ENCODE measurements at places on chromosomes 7 and 10.

- DNase-seq, result no peak
Measured at GRCh38 chr7:123725586-123726171, 23.1 kb downstream of the WASL start.

- DNase-seq, result peak; percentile 95
Measured at GRCh38 chr10:3526727-3527501, 258.1 kb downstream of the KLF6 start.

DNA sequence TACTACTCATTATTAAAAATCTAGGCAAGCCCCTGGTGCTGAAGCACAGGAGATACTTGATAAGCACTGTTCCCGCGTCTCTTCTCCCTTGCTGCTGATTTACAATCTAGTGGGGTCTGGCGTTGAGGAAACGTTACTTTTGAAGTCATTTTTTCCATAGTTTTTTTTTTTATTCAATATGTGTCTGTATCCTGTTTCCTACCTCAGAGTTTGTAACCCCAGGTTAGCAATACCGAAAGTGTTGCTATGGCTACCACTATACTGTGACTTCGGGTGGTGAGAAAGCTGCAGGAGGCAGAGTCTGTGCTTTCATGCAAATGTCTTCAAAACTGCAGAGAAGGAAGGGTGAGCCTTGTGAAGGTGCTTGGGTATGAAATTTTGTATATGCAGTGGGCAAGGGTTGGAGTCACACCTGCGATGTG lies 458.8 kb upstream of the GHITM start:
- no peak for DNase-seq

GRCh38 chr10:4868357-4868657 lies 42.3 kb downstream of the AKR1E2 start:
- no peak for DNase-seq

DNA sequence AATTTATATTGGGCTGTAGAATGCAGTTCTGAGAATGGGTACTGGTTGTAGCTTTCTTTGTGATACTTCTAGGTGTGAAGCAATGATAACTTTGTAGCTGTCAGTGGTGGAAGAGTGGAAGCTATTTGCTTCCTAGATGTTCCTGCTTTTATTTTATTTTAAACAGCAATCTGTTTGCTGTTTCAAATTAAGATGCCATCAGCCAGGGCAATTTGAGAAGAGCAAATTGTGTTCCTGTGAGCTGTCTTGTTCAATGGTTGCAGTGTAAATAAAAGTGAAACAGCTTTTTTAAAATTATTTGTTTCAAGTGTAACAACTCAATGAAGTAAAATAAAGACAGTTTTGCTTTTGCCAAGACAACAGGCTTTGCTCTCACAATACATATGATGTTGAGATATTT lies 150.8 kb upstream of the TMEM229A start:
- DNase-seq, result no peak

GRCh38 chr7:116500078-116500853 lies 728 bp downstream of the CAV2 start:
- peak; percentile 45 for DNase-seq

DNA sequence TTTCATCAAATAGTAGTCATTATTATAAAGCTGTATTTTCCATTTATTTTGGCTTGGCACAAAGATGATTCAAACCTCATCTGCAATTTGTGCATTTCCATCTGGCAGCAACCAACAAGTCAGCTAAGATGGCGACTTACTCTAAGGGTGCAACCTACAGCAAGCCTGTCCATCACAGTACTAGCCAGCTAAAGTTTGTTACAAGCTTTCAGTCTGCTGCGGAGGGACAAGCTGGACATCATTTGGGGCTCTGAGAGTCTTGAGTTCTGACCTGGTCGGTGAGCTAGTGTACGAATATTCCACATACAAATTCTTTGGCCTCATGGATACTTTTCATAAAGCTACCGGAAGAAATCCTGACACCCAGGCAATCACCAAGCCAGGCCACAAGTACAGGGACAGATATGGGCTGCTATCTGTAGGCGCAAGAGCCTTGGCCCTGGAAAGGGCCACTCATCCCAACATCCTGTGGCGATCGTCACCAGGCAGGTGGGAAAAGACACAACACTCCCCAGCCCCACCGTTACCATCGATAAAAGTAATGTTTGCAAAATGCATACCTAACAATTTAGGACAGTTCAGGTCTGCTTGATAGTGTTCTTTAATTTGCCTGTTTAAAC lies 307.6 kb downstream of the SKIDA1 start:
- DNase-seq, result no peak

DNA sequence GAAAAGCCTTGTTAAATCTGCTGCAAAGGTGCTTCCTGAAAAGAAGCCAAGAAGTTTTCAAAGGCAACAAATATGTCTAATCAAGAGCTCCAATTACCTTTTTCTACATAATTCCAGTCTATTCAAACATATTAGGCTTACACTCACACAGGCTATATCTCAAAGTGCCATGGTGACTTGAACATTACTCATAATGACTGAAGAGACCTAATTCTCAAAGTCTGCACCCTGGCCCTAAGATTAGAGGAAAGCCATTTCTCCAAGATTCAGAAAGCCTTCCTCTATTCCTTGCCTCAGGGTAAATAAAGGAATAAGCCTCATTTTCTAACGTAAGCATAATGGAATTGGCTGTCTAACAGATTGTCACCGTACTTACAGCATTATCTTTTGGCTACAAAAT lies 78.3 kb upstream of the THSD7A start:
- no peak for DNase-seq

- peak; percentile 63 for DNase-seq
Measured at GRCh38 chr7:116786791-116787443, 75.5 kb upstream of the CAPZA2 start.

DNA sequence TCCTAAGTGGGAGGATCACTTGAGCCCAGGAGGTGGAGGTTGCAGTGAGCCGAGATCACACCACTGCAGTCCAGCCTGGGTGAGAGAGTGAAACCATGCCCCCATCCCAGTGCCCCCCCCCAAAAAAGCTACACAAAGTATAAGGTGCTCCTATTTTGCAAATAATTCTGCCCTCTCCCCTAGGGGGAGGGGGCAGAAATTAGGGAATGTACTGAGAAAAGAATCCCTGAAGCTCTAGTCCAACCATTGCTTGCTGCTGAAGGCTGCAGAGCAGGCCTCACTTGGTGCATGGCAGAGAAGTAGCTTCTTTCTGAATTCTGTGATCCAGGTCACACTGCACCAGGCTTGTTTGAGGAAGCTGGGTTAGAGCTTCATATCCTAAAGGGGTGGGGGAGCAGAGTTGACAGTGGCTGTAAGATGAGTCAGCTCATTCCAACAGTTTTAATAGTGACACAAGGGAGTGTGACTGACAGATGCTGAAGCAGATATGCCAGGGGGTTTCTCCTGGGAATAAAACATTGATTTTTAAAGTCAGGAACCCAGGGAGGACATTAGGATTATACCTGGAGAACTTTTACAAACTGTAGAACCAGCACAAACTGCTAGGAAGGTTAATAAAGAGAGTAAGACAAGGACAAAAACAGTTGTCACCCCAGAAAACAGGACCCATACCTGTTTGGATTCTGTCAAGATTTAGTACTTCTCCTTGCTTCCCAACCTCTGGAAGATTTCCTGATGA lies 32.8 kb upstream of the STRIP2 start:
- no peak for DNase-seq

GRCh38 chr10:12689893-12690292 lies 311.6 kb downstream of the CCDC3 start:
- no peak for DNase-seq

DNA sequence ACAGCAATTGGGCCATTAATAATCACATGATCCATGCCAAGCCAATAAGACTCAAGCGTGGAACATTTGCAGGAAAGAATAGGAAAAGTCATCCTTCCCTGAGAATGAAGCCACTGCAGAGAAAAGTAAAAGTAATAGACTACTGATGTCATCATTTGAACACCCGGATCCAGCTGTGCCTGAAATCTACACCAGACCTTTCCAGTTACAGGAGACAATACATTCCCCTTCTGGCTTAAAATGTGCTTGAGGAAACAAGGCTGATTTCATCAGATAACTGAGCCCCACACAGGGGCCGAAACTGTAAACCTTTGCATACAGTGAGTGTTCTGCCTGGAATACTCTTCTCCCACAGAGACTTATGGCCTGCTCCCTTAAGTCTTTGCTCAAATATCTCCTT lies 232.8 kb downstream of the KCNMA1 start:
- peak; percentile 27 for DNase-seq

- DNase-seq, result peak; percentile 11
Measured at GRCh38 chr7:15508258-15508657, 53.6 kb downstream of the AGMO start.

DNA sequence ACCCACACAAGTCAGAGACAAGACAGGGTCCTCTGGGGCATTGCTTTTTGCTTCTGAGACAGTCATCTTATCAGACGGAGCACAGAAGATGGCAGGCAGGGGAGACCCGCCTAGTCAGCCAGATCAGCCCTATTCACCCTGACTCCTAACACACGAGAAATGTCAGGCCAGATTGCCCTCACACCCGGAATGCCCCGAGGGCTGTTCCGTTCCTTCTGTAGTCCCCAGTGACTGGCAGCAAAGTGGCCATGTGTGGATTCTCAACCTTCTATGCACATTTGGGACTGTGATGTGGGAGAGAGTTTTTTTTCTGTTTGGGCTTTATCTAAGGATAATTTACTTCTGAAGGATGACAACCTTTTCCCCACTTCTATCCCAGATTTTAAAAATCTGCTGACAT lies 35.5 kb upstream of the TBX20 start:
- no peak for DNase-seq

DNA sequence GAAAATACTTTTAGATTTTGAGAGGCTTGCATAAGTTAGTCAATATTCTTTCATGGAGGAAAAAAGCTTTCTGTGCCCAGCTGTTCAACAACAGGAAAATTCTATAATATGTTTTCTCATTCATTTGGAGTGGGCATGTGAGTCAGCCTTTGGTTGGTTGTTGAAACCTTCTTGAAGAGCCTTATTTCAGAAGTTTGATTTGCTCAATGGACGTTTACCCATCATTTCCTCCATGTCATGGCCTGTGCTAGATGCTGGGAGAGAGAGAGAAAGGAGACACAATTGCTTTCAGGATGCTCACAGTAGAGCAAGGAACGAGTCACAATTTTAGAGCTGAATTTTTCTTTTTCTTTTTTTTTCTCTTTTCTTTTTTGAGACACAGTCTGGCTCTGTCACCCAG lies 181.7 kb downstream of the PRKCQ start:
- no peak for DNase-seq

DNA sequence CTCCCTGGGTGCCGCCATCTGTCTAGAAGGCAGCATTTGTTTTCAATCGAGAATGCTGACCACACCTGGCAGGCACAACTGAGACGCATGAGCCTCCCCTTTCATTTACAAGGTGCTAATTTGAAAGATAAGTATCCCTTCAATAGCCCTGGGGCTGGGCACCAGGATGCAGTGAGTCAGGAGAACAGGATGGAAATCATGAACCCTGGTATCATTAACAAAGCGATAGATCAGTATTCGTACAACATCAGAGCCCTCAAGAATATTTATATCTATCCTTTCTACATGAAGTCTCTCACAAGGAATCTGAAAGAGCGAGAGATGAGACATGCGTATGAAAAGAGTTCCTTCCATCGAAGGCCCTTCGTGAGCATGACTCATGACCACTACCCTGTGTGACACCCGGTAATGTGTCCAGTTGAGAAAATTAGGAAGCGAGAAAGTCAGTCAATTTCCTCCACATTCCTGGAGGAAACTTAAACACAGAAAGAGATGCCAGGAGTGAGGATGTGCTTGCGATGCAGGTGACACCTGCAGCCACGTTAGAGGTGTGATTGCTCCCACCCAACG lies 123.1 kb upstream of the PITRM1 start:
- no peak for DNase-seq

- DNase-seq, result no peak
Measured at GRCh38 chr10:78059906-78060702, 26.4 kb downstream of the RPS24 start.

- peak; percentile 81 for DNase-seq
Measured at GRCh38 chr10:72335394-72336258, 19.1 kb downstream of the DNAJB12 start.

DNA sequence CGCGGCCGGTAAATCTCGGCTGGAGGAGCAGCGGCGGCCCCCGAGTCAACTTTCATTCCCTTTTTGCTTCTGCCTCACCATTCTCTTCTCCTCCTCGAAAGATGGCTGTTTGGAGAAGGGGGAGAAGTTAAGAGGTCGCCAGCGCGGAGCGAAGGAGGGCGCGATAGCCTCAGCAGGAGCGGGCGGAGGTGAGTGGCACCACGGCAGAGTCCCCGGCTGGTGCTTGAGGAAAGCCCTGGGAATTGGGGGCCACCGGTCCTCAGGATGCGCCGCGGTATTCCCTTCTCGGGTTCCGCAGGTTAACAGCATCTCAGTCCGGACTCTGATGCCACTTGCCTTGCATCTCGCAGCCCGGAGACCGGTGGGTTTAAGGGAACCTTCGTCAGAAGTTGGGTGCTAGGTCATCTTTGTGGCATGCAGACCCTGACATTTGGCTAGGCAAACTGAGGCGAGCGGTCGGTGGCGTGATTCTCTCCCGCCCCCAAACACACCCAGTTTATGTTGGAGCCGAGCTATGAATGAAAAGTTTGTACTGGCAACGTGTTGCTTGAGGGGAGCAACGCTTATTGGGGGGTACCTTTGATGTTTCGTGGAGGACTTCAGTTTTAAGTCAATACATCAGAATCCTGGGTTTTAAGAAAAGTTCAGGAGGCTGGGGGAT lies 59.5 kb upstream of the PRPS1L1 start:
- DNase-seq, result no peak

- no peak for DNase-seq
Measured at GRCh38 chr7:138169441-138169851, 93.2 kb downstream of the AKR1D1 start.

DNA sequence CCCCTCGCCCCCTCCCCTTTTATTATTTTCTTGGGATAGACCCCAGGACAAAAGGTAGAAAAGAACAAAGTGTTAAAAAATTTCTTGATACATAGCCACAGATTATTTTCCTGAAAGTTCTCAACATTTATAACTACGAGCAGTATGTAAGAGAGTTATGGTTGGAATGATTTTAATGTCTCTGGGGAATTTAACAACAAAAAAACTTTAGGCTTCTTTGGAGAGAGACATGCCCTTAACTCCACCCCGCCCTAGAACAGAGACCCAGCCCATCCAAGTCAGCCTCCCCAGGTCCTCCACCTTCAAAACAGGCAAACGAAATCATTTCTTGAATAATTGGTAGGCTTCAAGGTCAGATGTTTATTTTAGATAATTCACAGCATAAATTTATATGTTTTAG lies 97.1 kb downstream of the TCF7L2 start:
- DNase-seq, result no peak

DNA sequence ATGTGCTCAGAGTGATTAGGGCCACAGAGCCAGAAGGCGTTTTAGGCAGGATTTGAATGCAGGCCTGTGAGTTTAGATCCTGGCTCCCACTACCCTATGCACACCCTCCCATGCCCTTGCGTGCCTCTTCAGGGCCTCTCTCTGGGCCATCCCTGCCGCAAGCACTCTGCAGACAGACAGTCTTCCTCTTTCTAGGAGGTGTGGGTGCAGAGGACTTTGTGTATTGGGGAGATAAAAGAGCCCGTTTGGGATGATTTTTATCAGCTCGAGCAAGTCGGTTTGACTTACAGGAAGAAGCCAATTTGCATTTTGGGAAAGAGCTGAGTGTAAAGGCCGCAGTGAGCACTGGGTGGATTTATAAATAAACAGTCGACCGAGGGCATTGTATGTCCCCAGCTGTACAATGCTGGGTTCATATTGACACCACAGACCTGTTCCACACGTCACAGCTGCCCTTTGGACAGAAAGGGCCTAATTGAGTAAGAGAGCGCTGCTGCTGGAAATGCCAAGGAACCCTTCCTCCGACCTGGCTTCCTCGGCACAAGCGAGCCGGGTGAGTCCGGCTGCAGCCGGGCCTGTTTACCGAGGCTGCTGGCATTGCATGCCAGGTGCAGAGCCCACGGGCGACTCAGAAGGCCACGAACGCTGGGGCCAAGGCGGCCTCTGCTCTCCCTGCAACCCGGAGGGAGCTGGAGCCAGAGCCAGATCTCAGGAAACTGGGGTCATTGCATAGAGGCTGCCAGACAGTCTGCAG lies 25.1 kb downstream of the ZMIZ1 start:
- DNase-seq, result peak; percentile 65
